Inflammatory macrophage (primary cell): ENCODE measurements at places on chromosomes 2 and 18.

GRCh38 chr2:170227507-170227947 lies 49.6 kb downstream of the MYO3B start:
- no peak for DNase-seq

DNA sequence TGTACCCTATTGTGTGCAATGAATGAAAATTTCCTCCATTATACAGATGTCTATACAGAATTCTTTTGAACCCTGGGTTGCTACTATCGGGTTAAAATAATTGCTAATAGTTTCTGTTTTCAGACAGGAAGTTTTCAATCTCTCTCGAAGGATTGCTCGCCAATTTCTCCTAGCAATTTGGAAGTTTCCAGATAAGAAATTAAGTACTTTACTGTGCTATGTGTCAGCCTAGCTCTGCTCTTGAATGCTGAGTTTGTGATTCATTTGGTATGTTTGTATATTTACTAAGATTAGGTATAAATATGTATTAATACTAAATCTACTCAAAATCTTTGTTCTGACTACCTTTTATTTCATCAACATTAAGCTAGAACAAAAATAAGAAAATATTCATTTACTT lies 74.6 kb upstream of the ARL5A start:
- no peak for DNase-seq

DNA sequence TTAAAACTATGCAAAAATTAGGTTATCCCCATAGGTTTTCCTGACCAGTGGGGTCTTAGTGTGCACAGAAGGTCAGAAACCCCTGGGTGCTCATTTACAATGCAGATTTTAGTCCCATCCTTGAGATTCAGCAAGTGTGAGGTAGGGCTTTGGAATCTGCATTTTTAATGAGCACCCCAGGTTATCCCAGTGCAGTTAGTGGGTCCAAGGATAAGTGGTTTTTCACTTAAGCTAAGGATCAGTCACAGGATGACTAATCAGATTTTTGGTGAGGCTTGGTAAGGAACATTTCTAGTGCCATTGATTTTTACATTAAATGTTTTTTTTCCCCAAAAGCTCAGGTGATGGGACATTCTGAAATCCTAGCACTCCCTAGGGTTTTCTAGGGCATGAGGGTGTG lies 50.7 kb upstream of the MGAT5 start:
- DNase-seq: no peak

DNA sequence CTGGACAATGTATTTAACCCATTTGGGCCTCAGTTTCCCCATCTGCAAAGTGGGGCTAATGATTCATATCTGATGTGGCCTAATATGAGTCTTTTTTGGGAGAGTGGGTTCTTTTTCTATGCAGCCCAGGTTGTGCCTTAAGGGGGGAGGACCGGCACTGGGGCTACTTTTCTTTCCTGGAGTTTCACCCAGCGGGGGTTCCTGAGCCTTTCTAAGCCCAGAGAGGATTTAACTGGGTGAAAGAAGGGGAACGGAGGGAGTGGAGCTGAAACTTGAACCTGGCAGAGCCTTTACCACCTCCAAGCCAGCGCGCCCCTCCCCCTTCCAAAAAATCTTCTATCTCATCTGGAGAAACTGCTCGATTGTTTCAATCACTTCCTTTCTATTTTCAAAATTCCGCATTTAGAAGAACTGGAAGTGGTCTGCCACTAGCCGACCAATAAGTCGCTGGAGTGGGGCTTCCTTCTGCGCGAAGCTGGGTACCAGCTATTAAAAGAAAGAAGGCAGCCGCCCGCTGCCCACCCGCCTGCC lies 205.0 kb upstream of the SMAD2 start:
- DNase-seq: peak; percentile 7

DNA sequence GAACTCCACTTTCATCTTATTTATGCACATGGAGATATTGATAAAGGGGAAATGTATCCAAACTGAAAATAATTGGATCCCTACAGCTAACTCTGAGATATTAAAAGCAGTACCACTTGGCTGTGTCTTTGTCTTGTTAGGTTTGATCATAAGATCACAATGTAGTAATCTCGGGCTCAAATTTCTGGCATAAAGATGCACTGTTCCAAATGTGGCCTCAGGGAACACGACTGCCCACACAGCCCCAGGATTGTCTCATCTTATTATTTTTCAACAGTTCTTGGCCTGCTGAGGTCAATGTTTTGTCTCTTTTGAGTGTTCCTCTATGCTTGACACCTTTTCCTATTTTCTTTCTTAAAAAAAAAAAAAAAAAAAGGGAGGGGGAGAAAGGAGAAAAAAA lies 114.1 kb downstream of the GBX2 start:
- DNase-seq: no peak

DNA sequence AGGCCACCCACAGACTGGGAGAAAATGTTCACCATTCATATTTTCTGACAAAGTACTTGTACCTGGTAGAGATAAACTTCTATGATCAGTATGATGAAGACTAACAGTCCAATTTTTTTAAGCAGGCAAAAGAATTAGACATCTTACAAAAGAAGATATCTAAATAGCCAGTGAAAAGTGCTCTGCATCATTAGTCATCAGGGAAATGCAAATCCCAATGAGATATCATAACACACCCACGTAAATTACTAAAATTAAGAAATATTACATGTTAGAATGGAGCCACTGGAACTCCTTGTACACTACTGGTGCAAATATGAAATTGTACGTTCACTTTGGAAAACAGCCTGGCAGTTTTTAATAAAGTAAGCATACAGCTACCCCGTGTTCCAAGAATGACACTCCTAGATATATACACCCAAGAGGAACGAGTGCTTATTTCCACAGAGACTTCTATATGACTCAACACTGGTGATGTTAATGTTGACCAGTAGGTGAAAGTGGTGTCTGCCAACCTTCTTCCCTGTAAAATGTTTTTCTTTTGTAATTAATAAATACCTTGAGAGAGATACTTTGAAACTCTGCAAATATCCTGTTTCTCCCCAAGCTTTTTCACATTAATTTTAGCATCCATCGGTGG lies 80.3 kb downstream of the NPAS2 start:
- DNase-seq: peak; percentile 24

- no peak for DNase-seq
These were observed 21.0 kb upstream of the PDE1A start for GRCh38 chr2:182447863-182448262.

GRCh38 chr2:152250421-152251100 lies 75.0 kb upstream of the STAM2 start:
- no peak for DNase-seq

GRCh38 chr2:172342078-172342477 lies 85.3 kb upstream of the ITGA6 start:
- DNase-seq: no peak

DNA sequence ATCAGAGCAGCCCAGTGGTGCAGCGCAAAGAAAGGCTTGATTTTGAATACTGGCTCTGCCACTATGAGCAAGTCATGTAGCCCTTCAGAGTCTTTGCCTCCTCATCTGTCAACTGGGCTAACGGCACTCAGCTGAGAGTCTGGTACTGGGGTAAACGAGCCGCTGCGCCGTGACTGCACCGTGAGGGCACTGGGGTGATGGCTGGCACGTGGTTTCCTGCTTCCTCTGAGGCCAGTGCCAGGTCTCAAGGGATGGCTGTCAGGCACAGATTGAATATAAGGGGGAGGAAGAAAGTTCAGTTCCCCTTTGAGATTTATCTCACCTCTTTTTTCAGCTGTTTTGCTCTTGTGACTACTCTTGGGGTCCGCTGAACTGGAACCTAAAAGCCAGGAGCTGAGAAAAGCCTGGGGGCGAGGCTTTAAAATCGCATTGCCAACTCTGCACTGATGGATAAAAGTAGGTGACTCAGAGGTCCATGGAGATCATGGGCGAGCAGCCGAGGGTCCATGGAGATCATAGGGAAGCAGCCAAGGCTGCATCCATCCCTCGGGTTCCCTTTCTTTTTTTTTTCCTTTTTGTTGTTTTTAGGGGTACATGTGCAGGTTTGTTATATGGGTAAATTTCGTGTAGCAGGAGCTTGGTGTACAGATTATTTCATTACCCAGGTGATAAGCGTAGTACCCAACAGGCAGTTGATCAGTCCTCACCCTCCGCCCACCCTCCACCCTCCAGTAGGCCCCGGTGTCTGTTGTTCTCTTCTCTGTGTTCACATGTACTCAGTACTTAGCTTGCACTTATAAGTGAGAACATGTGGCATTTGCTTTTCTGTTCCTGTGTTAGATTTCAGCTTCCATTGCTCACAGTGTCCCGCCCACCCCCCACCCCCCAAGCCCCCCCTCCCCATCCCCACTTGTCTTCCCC lies 114.3 kb downstream of the SPP2 start:
- DNase-seq: no peak

DNA sequence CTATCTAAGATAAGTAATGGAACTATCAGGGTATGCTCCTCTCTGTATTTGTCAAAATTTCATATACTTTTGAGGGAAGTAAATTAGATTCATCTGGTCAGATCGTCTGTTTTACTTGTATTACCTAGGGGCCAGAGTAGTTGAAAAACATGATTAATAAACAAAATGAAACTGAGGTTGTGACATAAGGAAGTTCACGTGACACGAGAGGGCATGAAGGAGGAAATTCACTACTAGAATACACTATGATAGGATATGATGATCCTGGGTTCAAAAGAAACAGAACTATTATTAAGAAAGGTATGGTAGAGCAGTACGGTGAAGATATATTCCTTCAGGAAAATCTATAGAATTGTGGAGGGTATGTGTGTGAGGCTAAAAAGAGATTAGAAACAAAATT lies 58.4 kb upstream of the SPAG16 start:
- DNase-seq: no peak

GRCh38 chr2:88074150-88074549 lies 6.5 kb downstream of the SMYD1 start:
- no peak for DNase-seq

DNA sequence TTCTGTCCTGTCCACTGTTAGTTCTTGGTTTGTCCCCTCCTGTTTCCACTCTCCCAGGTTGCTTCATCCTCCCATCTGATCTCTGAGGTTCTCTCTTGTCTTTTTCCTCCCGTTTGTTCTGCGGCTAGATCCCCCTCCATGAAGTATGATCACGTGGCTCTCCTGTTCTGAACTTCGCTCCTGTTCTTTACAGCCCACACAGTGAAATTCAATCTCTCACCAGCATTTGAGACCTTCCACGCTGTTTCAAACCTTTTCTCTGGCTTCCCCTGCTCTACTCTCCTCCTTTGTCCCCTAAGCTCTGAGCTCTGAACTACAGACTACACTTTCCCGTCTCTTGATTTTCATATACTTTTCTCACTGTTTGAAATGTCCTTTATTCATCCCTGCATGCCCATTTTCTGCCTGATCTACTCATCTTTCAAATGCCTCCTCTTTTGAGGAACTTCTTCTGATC lies 83.5 kb downstream of the OSBPL6 start:
- DNase-seq: no peak

DNA sequence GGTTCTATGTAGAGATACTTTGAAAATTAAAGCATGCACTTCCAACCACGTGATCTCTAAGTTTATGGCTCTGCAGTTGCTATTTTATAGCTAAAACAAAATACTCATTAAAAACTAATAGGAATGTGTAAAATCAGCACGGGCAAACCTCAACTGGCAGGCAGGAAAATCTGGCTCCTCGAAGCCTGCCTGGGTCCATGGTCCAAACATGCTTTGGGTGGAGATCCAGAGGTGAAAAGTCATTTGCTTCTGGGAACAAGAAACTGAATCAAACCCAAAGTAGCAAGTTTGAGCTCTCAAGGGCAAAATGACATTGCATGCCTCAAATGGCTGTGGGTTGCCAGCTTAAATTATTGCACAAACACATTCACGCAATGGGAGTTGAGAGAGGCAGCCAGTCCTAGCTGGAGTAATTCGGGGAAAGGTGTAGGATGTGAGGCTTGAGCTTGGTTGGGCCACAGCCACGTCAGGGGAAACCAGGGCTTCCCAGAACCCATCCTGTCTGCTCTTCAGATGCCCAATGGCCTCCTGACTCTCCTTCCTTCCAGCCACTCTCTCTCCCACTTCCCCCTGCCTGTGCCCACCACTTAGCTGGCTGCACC lies 75.2 kb upstream of the LCLAT1 start:
- no peak for DNase-seq

GRCh38 chr2:212619954-212620353 lies 81.4 kb upstream of the ERBB4 start:
- DNase-seq: no peak

DNA sequence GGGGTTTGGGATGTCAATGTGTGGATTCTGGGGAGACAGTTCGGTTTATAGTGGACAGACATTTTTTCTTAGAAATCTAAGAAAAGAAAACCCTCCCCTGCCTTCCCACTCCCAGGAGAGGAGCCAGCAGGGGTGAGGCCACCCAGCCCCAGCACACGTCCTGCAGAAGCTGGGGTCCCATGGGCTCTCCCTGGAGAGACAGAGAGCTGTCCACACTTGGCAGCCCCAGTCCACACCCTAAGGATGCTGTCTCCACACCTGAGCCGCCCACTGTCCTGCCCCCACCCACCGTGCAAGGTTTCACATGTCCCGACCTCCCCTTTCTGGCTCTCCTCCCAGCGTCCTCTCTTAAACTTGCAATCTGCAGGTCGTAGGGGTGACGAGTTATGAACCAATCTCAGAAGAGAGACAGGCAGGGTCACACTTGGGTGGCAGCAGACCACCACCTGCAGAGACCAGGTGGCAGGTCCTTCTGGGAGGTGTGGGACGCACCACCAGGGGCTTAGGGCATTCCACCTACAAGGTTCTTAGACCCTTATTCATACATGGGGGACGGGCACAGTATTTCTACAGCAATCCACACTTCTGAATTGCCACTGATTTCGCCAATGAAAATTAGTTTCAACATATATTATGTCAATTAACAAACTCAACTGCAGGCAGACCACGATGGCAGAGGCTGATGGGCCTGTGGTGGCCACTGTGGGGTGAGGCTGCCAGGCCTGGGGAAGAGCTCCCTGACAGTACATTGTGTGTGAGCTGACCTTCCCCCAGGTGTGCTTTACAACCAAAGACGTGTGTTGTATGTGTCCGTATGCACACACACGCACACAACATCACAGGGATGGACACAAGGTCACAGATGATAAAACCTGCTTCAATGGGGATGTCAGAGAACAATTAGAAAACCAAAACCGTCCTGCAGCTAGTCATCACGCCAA lies 158.5 kb downstream of the TPO start:
- no peak for DNase-seq

DNA sequence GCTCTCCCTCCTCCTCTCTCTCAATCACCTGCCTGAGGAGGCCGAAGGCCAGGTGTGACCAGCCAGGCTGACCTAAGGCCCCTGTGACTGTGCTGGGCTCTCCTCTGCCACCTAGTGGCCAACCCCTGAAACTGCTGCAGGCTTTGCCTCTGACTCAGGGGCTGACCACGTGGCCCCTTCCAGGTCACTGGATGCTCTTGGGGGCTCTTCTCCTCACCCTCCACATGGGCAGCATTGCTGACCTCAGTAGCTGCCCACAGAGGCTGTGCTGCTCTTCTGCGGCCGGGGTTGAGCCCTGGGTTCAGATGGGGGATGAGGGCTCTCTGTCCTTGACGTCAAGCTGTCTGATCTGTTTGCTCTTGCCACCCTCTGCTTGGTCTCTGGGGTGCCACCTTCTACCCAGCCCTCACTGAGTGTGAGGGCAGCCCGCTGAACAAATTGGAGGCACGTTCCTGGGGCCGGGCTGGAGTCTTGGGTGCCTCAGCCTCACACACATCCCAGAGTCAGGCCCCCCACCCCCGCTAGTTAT lies 122.7 kb downstream of the TWIST2 start:
- peak; percentile 63 for DNase-seq

- no peak for DNase-seq
These were observed 260.0 kb upstream of the TCF4 start for GRCh38 chr18:55847960-55848359.
